CD8-positive, alpha-beta T cell (primary cell): ENCODE measurements at places on chromosomes 1 and 21. TPM values are rescaled to one million over a fixed set of nuclear protein-coding genes. Genes with fewer than 3 reads are reported as not detected.

Gene SLFNL1
- 0.14 TPM for total RNA-seq

Gene MROH9
- not detected for total RNA-seq

Gene FAM177B
- total RNA-seq, result not detected

Gene PLEKHG5
- total RNA-seq, result 5.0 TPM

Gene AJAP1
- total RNA-seq, result 3.5 TPM

GRCh38 chr1:109927911-109928321 is 17.3 kb downstream of the CSF1 start:
- DNase-seq, result no peak

GRCh38 chr1:155650231-155650757 is 38.3 kb downstream of the YY1AP1 start:
- no peak for DNase-seq

DNA sequence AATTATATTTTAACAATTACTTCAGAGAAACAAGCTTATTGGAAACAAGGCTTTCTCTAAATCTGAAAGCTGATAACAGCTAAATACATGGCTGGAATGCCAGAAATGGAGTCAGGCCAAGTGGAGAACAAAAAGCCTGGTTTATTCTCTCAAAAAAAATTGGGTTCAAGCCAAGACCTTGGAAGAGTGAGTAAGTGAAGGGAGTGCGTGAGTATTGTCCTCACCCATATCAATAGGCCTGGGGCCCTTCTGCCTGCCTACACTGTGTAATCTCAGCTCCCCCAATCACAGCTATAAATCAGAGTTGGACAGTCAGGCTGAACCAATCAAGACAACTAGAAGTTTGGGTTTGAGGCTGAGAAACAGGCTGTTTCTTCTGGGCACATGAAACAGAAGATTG is 7.4 kb downstream of the KYAT3 start:
- no peak for DNase-seq

GRCh38 chr1:34025675-34026074 is 139.4 kb downstream of the CSMD2 start:
- DNase-seq, result no peak

DNA sequence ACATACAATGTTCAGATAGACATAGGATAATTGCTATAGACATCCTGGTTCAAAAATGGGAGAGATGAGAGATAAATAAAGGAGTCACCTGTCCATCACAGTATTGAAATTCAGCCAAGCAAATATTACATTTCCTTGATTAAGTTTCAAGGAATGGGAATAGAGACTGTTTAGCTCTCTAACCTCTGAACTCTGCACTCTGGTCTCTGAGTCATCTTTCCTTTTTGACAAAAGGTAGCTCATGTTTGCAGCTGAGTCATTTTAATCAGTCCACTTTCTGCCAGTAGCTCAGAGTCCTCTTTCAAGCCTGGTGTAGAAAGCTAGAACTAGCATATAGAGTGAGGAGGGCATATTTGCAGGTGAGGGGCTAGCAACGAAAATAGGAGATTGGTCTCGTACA is 51.4 kb upstream of the GJA8 start:
- DNase-seq, result no peak

DNA sequence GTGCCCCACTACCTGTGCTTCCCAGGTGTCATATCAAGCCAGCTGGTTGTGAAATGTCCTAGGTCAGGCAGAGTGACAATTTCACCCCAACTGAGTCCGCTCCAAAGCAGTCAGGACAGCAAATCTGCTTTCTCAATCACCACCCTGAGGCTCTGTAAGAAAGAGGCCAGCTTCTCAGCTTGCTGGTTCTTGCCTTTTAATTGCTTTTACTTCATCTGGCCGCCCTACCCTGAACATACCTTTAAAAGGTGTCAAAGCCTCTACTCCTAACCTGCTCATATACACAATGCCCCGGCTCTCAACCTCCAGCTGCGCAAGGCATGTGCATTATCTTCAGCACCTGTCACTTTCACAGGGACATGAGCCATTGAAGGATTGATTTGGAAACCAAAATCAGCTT is 581.6 kb downstream of the NPHP4 start:
- DNase-seq, result no peak

DNA sequence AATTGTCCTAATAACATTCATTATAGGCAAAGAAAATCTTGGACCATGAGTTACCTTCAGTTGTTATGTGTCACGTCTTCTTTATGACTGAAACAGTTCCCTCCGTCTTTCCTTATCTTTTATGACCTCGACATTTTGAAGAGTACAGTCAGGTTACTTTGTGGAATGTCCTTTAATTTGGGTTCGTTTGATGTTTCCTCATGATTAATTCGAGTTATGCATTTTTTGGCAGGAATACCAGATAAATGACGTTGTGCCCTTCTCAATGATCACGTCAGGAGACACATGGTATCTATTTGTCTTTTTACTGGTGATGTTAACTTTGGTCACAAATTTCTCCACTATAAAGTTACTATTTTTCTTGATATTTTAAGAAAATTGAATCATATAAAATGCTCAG is 17.3 kb upstream of the KLF17 start:
- no peak for DNase-seq

DNA sequence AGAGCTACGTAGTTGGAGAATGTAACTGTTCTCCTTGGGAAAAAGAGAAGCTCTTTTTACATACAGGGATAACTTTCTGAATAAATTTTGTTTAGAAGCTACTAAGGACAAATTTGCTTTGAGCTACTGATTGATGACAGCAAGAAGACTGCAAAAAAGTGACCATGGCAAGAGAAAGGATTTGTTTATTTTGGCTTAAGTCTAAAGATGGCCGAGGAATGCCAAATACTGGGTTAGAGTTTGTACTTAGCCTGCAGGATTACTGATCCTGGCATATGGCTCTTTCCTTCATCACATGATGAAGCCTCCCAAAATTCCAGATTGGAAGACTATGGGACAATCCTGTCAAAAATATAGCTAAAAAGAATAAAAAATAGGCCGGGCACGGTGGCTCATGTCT is 28.7 kb downstream of the RPS27 start:
- no peak for DNase-seq

GRCh38 chr1:241286486-241286885 is 70.5 kb downstream of the RGS7 start:
- no peak for DNase-seq

- no peak for DNase-seq
Observed at GRCh38 chr1:74641876-74642275, 31.7 kb downstream of the ERICH3 start.

- no peak for DNase-seq
Observed at GRCh38 chr1:155184351-155184811, 10.7 kb downstream of the TRIM46 start.
